Progenitor cell of endocrine pancreas (in vitro differentiated cells): ENCODE measurements at places on chromosomes 16 and 17. TPM values are rescaled to one million over a fixed set of nuclear protein-coding genes. Genes with fewer than 3 reads are reported as not detected.
A peak's percentile ranks its signal among the peaks of the same experiment; 100 is the strongest.

GRCh38 chr16:79784007-79784406 is 183.5 kb upstream of the MAF start:
- no peak overlapping the region for H3K27ac ChIP-seq
- H3K27me3 ChIP-seq: no peaks in the 10 kb centered on the region
- H3K4me3 ChIP-seq: no peak overlapping the region

DNA sequence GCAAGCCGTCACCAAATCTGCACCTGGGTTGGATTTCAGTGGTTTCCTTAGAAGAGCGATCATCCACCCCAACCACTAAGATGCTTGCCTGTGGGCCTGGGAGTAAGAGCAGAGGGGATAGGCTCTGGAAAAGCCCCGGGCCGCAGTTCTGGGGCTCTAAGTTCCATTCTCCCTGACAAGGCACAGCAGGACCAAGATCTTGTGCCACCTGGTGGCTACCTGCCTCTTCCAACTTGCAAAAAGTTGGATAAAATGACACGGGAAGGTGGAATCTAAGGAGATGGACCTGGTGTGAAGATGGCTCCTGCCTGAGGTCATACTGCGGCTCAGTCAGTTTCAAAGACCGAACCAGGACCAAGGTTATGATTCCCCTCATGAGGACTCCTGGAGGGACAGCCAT is 42.3 kb downstream of the ABCC12 start:
- peak; percentile 16 for DNase-seq
- peaks cover 10% of the 10 kb centered on the region for H3K27me3 ChIP-seq
- no peaks in the 10 kb centered on the region for H3K4me1 ChIP-seq
- H3K27ac ChIP-seq: no peak overlapping the region
- no peak overlapping the region for H3K4me3 ChIP-seq

DNA sequence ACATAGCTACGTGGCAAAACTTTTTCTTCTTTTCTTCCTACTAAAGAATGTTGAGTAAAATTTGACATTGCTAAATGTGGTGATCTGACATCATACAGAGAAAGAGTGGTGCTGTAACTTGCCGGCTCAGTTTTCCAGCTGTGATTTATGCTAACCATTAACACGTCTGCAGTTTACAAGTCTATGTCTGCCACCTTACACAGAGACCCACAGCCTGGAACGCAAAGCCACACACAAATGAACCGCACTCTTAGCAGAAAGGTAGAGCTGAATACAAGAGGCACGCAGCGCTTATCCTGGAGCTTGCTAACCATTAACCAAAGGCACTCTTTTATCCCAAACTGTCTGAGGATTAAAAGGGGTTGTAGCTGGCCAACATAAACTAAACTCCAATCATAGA is 31.9 kb downstream of the CACNG1 start:
- H3K36me3 ChIP-seq: peaks cover 7% of the 10 kb centered on the region
- H3K4me3 ChIP-seq: peak overlapping the region; percentile 7
- peaks cover 31% of the 10 kb centered on the region for H3K4me1 ChIP-seq
- no peak for DNase-seq
- H3K27me3 ChIP-seq: no peaks in the 10 kb centered on the region
- peak overlapping the region; percentile 82 for H3K27ac ChIP-seq

- H3K36me3 ChIP-seq: peaks cover 2% of the 10 kb centered on the region
- H3K27ac ChIP-seq: peak overlapping the region; percentile 99
- no peak for DNase-seq
- peaks cover 24% of the 10 kb centered on the region for H3K4me1 ChIP-seq
Measured at GRCh38 chr16:24540602-24541210, 1.3 kb downstream of the RBBP6 start.

GRCh38 chr17:6355196-6355595 is 79.7 kb downstream of the AIPL1 start:
- no peak for DNase-seq
- no peaks in the 10 kb centered on the region for H3K36me3 ChIP-seq
- H3K27ac ChIP-seq: no peak overlapping the region

- no peaks in the 10 kb centered on the region for H3K36me3 ChIP-seq
- no peak overlapping the region for H3K27ac ChIP-seq
- DNase-seq: no peak
- peaks cover 27% of the 10 kb centered on the region for H3K27me3 ChIP-seq
- no peak overlapping the region for H3K4me3 ChIP-seq
Measured at GRCh38 chr17:49216482-49216881, 6.0 kb downstream of the ABI3 start.

- peaks cover 13% of the 10 kb centered on the region for H3K4me1 ChIP-seq
- H3K27me3 ChIP-seq: no peaks in the 10 kb centered on the region
- H3K4me3 ChIP-seq: no peak overlapping the region
- peak overlapping the region; percentile 38 for H3K27ac ChIP-seq
- DNase-seq: no peak
Measured at GRCh38 chr17:80704381-80704819, 159.8 kb downstream of the RPTOR start.

GRCh38 chr17:8745586-8746500 is 1.2 kb upstream of the CCDC42 start:
- H3K27me3 ChIP-seq: peaks cover 29% of the 10 kb centered on the region
- no peaks in the 10 kb centered on the region for H3K4me1 ChIP-seq
- no peaks in the 10 kb centered on the region for H3K36me3 ChIP-seq
- H3K27ac ChIP-seq: peak overlapping the region; percentile 79

GRCh38 chr17:58565389-58566311 is 51.2 kb upstream of the MTMR4 start:
- DNase-seq: no peak
- no peaks in the 10 kb centered on the region for H3K36me3 ChIP-seq
- H3K4me1 ChIP-seq: no peaks in the 10 kb centered on the region
- H3K27me3 ChIP-seq: no peaks in the 10 kb centered on the region
- H3K27ac ChIP-seq: no peak overlapping the region

GRCh38 chr16:12716658-12717057 is 87.0 kb downstream of the CPPED1 start:
- DNase-seq: no peak
- no peaks in the 10 kb centered on the region for H3K4me1 ChIP-seq
- no peak overlapping the region for H3K4me3 ChIP-seq
- H3K27ac ChIP-seq: no peak overlapping the region
- peaks cover 8% of the 10 kb centered on the region for H3K36me3 ChIP-seq

DNA sequence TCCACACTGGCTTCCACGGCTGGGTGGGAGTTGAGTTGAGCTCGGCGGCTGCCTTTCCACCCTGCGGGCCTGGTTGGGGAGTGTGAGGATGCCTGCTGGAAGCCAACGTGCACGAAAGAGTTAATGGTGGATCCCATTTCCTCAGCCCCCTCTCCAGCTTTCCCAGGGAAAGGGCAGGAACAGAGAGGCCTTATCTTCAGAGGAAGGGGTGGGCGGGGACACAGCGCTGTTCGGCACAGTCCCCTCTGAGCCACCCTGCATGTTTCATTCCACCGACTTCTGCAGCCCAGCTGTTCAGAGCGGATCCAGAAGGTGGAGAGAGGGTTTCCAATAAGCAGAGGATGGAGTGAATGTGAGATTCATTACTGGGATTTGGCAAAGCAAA is 295.3 kb downstream of the SEC14L1 start:
- H3K27me3 ChIP-seq: no peaks in the 10 kb centered on the region
- DNase-seq: no peak
- peaks cover 9% of the 10 kb centered on the region for H3K4me1 ChIP-seq
- H3K4me3 ChIP-seq: no peak overlapping the region
- no peaks in the 10 kb centered on the region for H3K36me3 ChIP-seq

DNA sequence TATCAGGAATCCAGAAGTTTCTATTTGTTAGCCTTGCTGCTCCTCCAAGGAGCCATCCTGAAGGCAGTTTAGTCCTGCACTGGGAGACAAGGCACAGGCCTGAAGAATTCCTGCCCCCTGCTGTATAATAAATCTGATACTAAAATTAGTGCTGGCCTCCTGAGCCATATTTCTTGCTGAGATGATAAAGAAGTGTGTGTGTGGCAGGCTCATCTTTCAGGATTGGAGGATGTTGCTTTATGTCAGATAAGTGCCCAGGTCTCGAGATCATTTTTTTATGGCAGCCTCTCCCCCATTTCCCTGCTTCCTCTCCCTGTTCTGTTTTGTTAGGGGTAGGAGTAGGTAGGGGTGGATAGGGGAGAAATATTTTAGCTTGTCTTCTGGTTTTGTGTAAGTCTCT is 26.0 kb downstream of the MSI2 start:
- H3K4me1 ChIP-seq: peaks cover 48% of the 10 kb centered on the region
- no peaks in the 10 kb centered on the region for H3K27me3 ChIP-seq
- H3K27ac ChIP-seq: no peak overlapping the region
- H3K36me3 ChIP-seq: peaks cover 21% of the 10 kb centered on the region
- no peak overlapping the region for H3K4me3 ChIP-seq

- peaks cover 32% of the 10 kb centered on the region for H3K36me3 ChIP-seq
- no peak overlapping the region for H3K27ac ChIP-seq
- no peaks in the 10 kb centered on the region for H3K27me3 ChIP-seq
- H3K4me1 ChIP-seq: no peaks in the 10 kb centered on the region
- H3K4me3 ChIP-seq: no peak overlapping the region
Measured at GRCh38 chr17:82470065-82470464, 11.5 kb downstream of the NARF start.

DNA sequence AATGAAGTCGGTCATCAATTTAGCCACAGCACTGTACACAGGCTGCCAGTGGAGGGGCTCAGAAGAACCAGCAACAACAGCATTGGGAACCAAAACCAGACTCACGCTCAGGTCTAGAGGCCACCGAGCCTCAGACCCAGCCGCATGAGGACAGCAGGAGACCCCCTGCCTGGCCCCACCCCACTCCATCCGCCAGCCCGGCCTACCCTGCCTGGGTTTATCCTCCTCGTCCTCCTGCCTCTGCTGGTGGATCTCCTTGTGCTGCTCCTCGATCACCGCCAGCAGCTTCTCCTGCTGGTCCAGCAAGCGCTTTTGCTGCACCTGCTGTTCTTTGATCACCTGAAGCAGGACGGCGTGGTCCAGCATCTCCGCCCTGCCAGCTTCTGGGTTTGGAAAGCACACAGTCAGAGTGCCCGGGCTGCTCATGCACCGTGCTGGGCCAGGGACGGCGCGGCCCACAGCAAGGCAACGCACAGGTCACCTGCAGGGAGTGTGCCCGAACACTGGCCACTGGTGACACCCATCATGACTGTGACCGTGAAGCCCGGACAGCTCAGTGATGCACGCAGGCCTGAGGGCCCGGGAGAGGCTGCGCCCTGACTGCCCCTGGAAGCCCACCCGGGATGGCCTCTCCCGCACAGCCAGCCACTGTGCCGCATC is 7.7 kb downstream of the NDUFAF8 start:
- H3K4me3 ChIP-seq: no peak overlapping the region
- peaks cover 2% of the 10 kb centered on the region for H3K36me3 ChIP-seq
- DNase-seq: no peak
- H3K4me1 ChIP-seq: no peaks in the 10 kb centered on the region
- H3K27me3 ChIP-seq: no peaks in the 10 kb centered on the region

DNA sequence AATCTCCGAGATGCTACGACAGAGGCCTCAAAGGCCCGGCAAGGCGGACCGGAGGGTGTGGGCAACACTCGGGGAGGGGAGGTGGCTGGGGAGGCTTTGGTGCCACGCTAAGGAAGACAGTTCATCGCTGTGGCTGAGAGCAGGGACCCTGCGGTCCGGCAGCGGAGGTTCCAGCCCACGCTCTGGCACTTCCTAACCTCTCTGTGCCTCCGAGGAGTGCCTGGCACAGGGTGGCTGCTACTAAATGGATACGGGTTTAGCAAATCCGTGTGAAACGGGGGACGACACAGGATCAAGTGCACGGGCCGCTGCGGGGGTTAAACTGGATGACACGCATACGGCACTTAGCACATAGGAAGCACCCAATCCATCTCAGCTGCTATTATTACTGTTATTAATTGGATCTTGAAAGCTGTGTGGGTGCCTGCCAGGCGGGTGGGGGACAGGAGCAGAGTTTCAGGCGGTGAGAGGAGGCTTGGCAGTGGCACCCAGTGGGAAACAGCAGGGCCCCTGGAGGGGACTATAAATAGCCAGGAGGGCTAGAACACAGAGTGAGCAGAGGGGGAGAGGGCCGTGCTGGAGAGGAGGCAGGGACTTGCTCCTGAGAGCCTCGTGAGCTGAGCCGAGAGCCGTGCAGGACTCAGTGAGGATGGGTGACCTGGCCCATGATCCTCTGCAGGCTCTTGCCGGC is 45.0 kb downstream of the ABR start:
- no peak for DNase-seq
- no peak overlapping the region for H3K27ac ChIP-seq
- no peak overlapping the region for H3K4me3 ChIP-seq
- H3K36me3 ChIP-seq: peaks cover 5% of the 10 kb centered on the region
- no peaks in the 10 kb centered on the region for H3K27me3 ChIP-seq

ZP2 gene
- total RNA-seq: not detected in 2 replicates

ABAT gene
- total RNA-seq: 24.7 and 26.7 TPM in 2 replicates

TEKT1 gene
- total RNA-seq: not detected in 2 replicates

NEUROD2 gene
- total RNA-seq: not detected in 2 replicates

TBC1D3E gene
- 0.14 TPM in 1 of 2 replicates, not detected in the other for total RNA-seq

NF1 gene
- total RNA-seq: 82.5 and 90.7 TPM in 2 replicates

FGF11 gene
- 4.5 and 5.1 TPM in 2 replicates for total RNA-seq

HOXB1 gene
- 0.96 and 2.2 TPM in 2 replicates for total RNA-seq
